K562 (cell line): ENCODE measurements at places on chromosomes 6 and 20.

- no peak for DNase-seq
Observed at GRCh38 chr6:117149324-117149723, 116.0 kb upstream of the VGLL2 start.

GRCh38 chr6:105985816-105986632, 100.1 kb upstream of the PRDM1 start:
- DNase-seq: no peak

GRCh38 chr6:40274058-40274457, 313.1 kb downstream of the LRFN2 start:
- DNase-seq: no peak

DNA sequence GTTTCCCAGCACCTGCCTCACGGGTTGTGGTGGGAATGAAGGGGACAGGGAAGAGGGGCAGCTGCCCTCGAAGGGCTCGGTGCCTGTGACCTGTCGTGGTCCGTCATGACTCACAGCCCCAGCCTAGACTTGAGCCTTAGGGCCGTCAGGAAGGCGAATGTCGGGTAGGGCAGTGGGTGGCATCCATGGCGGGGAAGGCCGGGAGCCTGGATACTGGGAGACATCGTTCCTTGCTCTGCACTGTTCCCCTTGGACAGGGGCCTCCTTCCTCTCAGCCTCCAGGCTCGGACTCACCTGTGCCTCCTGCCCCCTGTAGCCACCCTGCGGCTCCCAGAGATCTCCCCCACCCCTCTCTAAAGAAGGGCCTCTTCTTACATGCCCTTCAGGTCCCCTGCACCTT, 52.2 kb upstream of the APCDD1L start:
- no peak for DNase-seq

DNA sequence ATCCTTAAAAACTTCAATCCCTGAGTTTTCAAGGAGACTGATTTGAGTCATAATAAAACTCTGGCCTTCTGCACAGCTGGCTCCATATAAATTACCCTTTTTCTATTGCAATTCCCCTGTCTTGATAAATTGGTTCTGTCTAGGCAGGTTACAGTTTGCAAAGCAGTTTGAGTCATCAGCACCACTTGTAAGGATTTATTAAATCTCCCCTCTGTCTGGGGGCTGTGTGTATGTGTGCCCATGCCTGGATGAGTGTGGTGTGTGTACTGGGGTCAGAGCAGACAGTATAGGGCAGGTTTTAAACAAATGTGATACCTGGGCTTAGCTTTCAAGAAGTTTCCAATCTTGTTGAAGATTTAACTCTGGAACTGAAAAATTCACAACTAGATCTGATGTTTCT, 228.6 kb downstream of the FNDC1 start:
- DNase-seq: no peak

DNA sequence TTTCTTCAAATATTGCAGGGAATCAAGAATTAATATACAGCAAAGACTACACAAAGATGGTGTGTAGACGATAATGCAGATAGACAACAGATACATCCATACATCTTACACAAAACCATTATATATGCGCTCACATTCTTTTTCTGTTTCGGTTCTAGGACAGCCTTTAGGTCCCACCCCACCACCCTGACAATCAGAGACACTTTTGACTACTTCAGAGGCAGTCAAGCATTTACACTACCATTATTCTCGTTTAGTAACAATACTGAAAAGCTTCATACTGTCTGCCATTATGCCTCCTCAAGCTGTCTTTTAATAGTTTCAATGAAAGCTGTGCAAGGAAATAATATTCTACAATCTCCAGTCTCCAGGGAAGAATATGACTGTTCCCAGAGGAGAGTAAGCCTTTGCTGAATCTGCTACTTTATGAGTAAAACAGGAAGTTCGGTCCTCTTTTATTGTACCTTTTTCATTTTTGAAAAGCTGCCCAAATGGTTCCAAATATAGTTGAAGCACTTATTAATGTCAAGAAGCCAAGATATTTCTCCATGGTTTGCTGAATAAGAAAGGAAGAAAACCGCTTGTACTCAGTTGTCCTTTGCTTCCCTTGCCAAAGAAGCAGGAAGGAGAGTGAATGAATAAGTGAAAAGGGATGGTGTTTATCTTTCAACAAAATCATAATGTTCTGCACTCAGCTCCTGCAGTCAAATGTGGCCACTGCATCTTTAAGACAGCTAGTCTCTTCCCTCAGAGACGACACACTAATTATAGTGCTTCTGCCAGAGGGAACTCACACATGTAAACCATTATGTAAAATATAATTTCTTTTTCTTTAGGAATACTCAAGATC, 468.3 kb downstream of the CDC5L start:
- DNase-seq: no peak

DNA sequence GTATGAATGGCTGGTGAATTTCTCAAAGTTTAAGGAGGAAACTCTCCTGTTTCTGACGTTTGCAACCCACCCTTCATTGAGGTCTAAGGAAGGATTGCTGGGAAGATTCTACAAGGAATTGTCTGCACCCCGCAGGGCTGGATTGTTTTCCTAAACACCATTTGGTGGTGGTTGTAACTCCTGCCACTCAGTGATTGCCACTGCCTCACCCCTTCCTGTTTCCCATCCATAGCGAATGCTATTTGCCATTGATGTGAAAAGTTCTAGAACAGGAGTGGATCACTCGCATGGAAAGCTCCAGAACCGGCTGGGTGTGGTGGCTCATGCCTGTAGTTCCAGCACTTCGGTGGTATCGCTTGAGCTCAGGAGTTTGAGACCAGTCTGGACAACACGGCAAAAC, 8.7 kb upstream of the DSP start:
- DNase-seq: no peak

- no peak for DNase-seq
Observed at GRCh38 chr6:84150705-84151104, 76.7 kb downstream of the CEP162 start.

DNA sequence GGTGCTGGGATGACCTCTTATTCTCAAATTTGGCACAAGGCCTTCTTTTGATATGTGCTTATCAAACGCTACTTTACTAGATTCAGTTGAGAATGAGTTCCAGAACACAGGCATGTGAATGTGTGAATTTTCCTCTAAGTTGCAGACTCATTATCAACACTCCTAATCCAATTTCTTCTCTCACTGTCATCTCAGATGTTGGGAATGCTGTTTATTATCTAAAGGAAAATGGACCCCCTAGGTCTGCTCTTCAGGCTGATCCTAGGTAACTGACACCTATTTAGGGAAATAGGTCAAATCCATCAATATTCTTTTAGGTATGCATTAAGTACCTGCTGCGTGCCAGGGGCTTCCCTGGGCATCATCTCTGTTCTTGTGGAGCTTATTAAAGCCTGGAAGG, 215.0 kb upstream of the NOX3 start:
- DNase-seq: no peak

DNA sequence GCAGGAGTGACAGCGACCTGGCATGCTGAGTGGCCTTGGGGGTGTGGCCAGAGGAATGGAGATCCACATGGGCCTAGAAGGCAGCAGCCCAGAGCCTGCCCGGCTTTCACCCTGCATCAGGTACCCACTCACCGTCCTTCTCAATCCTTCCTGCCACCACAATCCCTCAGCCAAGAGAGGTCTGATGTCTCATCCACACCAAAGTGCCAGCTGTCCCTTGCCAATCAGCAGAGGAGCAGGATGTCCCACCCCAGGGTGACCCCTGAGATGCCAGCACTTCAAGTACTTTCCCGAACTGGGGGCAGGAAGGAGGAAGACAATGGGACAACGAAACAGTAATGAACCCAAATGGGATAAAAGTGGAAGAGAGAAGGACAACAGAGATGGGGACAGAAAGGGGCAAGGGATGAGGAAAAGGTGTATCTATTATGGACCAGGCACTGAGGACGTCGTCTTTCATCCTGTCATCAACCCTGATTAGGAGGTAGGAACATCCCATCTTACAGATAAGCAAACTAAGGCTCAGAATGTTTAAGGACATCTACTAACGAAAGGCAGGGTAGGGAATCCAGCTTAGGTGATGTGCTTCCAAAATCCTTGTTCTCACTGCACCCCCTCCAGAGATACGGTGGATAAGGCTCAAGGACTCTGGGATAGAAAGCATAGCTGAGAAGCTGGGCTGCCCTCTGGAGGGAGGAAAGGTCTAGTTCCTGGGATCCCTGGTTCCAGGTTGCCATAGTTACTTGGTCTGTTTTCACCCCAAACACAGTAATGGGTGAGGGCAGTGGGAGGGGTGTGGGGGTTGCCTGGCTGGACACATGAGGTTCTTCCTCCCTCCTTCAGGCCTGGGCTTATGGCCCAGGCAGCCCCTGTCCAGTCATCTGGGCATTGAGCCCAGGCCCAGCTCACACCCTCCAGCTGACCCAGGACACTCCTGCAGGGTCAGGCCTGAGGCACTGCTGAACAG, 4.5 kb upstream of the TNXB start:
- peak; percentile 63 for DNase-seq

DNA sequence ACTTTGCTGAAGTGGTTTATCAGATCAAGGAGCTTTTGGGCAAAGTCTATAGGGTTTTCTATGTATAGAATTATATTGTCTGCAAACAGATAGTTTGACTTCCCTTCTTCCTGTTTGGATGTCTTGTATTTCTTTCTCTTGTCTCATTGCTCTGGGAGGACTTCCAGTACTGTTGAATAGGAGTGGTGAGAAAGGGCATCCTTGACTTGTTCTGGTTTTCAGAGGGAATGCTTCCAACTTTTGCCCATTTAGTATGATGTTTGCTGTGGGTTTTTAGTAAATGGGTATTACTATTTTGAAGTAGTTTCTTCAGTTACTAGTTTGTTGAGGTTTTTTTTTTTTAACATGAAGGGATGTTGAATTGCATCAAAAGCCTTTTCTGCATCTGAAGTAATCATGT, 36.1 kb downstream of the KCNS1 start:
- no peak for DNase-seq

GRCh38 chr6:133131621-133132465, 109.3 kb upstream of the EYA4 start:
- DNase-seq: no peak

DNA sequence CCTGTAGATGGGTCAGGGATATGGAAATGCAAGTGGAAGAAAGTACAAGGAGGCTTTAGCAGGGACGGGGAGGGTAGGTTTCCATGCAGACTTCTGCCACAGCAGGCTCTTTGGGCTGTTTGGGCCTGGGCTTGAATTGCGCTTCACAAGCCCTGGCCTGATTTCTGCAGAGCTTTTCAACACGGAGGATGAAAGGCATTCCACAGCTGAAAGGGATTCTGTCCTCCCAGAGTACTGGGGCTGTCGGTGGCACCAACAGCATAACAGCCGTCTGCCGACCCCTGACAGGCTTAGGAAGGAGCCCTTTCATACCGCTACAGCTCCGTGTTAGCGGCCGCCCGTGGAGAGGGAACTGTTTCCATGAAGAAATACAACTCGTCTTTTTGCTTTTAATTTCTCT, 22.9 kb upstream of the TBC1D7 start:
- DNase-seq: no peak

DNA sequence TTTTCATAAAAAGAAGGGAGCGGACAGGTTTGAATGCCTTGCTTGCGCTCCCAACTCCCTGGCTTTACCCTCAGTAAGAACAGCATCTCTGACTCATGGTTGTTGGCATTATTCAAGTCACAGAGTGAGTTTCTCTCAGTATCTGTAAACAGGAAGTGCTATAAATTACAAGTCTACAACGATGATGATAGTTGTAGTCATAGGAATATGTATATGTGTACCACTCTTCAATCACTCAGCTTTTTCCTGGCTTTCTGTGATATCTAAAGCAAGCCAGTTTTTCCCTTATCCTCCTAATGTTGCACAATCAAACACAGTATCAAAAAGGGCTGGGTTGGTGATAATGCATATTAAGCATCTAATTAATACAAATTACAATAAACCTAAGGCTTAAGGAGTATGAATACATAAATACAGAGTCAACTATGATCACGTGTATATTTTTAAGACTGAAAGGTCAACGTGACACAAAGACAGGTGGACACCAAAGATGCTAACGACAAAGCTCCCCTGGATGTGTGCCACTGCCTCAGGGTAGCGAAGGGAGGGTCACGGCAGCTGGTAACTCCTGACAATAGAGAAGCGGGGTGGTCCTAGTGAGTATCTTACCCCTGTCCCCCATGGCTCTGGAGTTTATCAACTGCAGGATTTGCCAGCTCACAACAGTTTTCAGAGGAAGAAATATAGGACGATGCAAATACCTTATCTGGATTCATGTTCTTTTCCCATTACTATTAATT, 202.8 kb downstream of the BTBD9 start:
- no peak for DNase-seq

GRCh38 chr6:98014442-98015201, 731.6 kb upstream of the MMS22L start:
- DNase-seq: no peak

- DNase-seq: peak; percentile 27
Observed at GRCh38 chr20:4090756-4091489, 75.6 kb upstream of the RNF24 start.

- DNase-seq: no peak
Observed at GRCh38 chr6:98581705-98582104, 252.7 kb upstream of the POU3F2 start.

DNA sequence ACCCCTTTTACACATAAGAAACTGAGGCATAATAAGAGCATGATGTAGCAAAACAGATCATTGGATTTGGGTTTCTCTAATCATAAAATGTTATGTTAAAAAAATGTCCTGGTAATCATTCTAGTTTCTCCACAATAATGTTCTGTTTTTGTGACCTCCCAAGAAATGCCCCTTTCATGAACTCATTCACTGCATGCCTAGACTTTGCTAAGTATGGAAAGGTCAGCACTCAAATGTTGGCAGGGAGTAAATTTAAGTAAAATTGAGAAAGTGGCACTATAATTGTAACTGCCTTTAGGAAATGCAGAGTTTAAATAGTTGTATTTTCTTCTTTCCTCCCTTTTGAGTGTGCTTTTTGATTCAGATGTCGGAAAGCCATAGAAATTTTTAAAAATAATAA, 48.5 kb upstream of the ID4 start:
- no peak for DNase-seq

DNA sequence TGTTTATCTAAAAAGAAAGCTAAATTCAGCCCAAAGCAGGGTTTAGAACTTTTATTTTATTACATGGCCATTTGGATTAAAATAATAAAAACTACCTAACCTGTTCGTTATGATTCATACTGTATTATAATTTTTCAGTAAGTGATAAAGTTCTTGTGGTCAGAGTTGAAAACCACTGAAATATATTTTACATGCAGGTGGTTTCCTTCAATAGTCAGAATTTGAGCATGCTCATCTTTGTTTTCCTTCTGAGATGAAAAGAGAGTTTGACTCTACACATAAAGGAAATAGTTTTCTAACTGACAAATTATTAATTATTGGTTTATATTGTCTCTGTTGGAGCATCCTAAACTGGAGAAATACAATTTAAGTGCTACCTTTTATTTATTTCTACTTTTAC, 114.0 kb upstream of the FKBP1C start:
- no peak for DNase-seq

GRCh38 chr6:133225560-133225959, 15.6 kb upstream of the EYA4 start:
- no peak for DNase-seq

DNA sequence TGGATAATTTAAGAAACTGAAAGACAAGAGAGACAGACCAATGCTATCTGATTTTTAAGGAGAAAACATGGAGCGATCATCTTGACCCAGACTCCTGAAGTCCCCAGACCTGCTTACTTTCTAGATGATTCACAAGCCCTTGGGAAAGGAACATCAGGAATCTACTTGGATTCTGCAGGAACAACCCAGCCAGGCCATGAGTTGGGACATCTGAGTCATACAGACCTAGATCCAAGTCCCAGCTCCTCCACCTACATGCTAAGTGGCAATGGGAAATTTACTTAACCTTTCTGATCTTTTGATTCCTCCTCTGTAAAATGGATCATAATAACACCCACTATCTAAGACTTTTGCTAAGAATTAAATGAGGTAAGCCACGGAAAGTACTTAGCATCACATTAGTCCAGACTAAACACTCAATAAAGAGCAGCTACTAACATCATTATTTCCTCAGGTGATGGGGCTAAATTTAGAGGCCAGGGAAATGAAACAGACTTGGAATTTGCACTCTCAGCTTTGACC, 61.0 kb upstream of the MAFB start:
- no peak for DNase-seq
